ENCODE measurements at places on chromosomes 4 and X. TPM values are rescaled to one million over a fixed set of nuclear protein-coding genes. Genes with fewer than 3 reads are reported as not detected.

The CSAG1 gene
- total RNA-seq = not detected

The IQCM gene
- not detected for total RNA-seq

The ESX1 gene
- not detected for total RNA-seq

The SYTL4 gene
- 14.8 TPM for total RNA-seq

The XAGE3 gene
- not detected for total RNA-seq

The CPZ gene
- total RNA-seq = not detected

The TMEM184C gene
- total RNA-seq = 26.9 TPM

The NSUN7 gene
- total RNA-seq = 0.87 TPM

The PRSS48 gene
- not detected for total RNA-seq

The ARHGAP24 gene
- total RNA-seq = 105 TPM

The ADRA2C gene
- total RNA-seq = not detected

The MAGEA3 gene
- total RNA-seq = not detected

The RHOXF2B gene
- total RNA-seq = not detected

The ANOS1 gene
- 0.98 TPM for total RNA-seq

The ACOT9 gene
- total RNA-seq = 96.3 TPM

The FAM9B gene
- total RNA-seq = not detected

The S100G gene
- not detected for total RNA-seq

The VCX3B gene
- not detected for total RNA-seq

The SLC16A2 gene
- 0.39 TPM for total RNA-seq

The PIM2 gene
- 7.5 TPM for total RNA-seq

The TRIM61 gene
- not detected for total RNA-seq

The ARSD gene
- 17.5 TPM for total RNA-seq

The TMEM47 gene
- 33.1 TPM for total RNA-seq

The IL3RA gene
- 36.0 TPM for total RNA-seq

The STPG2 gene
- total RNA-seq = 0.84 TPM

The DOCK11 gene
- 1.1 TPM for total RNA-seq

The ASMTL gene
- total RNA-seq = 29.4 TPM

The STK32B gene
- total RNA-seq = 15.4 TPM

The HSPA4L gene
- 9.8 TPM for total RNA-seq

The NXF3 gene
- total RNA-seq = not detected

The CHRDL1 gene
- total RNA-seq = not detected

The TMSB15B gene
- 6.9 TPM for total RNA-seq

The SPANXN3 gene
- total RNA-seq = not detected

The GSX2 gene
- total RNA-seq = not detected

The RAI2 gene
- total RNA-seq = 2.7 TPM

The DCAF12L2 gene
- not detected for total RNA-seq

The PAGE5 gene
- not detected for total RNA-seq

The ATP8A1 gene
- total RNA-seq = 4.0 TPM

The SLC38A5 gene
- 39.8 TPM for total RNA-seq

The STAP1 gene
- total RNA-seq = not detected

The GAB3 gene
- 3.5 TPM for total RNA-seq

The CTSO gene
- 8.7 TPM for total RNA-seq
